ENCODE measurements at places on chromosomes 11 and 22. TPM values are rescaled to one million over a fixed set of nuclear protein-coding genes. Genes with fewer than 3 reads are reported as not detected.

Gene OR4D5
- not detected for polyA plus RNA-seq

Gene TMEM151A
- not detected for polyA plus RNA-seq

Gene YPEL1
- 12.3 TPM for polyA plus RNA-seq

Gene MYO7A
- polyA plus RNA-seq = 3.4 TPM

DNA sequence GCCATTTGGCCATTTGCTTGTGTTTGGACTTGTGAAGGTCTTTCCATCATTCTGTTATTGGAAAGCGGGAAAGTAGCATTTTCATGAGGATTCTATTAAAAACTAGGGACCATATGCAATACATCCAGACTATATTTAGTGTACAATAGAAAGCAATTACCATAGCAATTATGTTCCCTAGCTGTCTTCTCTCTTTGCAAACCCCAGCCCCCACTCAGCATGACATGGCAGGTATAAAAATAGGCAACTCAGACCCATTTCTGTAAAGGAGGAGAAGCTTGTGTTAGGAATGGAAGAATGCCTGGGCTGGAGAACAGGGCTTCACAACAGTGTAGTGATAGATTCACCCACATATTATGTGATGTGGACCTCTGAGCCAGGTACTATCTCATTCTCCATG is 12.4 kb downstream of the OR51B6 start:
- no peak for DNase-seq

DNA sequence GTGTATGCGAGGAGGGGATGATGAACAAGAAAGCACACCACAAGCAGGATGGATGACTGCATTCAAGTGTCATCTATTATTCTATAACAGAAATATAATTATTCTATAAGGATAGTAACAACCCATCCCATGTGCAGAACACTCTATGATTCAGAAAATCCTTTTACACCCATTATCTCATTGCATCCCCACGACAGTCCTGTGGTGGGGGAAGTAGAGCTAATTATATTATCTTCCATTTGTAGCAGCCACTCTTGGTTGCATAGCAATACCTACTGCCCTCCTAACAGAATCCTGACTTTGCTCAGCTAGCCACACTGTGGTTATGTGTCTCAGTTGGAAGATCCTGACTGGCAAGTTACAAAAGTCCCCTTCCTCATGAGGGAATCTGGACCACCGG is 406.5 kb upstream of the NARS2 start:
- no peak for DNase-seq

DNA sequence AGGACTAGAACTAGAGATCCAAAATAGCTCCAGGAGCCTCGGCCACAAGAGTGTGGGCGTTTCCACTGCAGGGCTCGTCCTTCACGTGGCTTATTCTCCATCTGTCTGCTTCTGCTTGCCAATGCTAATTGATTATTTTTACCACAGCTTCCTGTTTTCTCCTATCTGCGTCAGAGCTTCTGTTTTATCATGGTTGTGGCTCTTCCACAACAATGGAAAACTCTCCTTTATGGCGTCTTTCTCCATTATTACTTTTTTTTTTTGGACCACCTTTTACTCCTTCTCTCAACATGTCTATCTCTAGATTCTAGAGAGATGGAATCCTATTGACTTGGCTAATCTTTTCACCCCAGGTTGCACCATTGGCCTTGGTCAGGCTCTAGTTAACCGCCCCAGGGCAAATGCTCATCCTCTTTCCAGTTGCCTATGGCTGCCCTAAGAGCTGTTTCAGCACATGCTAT is 25.9 kb downstream of the CAT start:
- DNase-seq = no peak
